ENCODE measurements at places on chromosomes 5 and 9. TPM values are rescaled to one million over a fixed set of nuclear protein-coding genes. Genes with fewer than 3 reads are reported as not detected.

The C7 gene
- 209 TPM for total RNA-seq

DNA sequence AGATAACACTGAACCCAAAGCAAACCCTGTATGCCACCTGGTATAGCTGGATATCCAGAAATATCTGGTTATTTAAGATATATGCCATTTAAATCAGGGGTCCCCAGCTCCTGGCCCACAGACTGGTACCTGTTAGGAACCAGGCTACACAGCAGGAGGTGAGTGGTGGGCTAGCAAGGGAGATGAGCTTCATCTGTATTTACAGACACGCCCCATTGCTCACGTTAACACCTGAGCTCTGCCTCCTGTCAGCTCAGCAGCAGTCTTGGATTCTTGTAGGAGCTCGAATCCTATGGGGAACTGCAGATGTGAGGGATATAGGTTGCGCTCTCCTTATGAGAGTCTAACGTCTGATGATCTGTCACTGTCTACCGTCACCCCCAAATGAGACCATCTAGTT is 646.6 kb downstream of the TLE4 start:
- DNase-seq = no peak

The PGM5 gene
- 173 TPM for total RNA-seq

DNA sequence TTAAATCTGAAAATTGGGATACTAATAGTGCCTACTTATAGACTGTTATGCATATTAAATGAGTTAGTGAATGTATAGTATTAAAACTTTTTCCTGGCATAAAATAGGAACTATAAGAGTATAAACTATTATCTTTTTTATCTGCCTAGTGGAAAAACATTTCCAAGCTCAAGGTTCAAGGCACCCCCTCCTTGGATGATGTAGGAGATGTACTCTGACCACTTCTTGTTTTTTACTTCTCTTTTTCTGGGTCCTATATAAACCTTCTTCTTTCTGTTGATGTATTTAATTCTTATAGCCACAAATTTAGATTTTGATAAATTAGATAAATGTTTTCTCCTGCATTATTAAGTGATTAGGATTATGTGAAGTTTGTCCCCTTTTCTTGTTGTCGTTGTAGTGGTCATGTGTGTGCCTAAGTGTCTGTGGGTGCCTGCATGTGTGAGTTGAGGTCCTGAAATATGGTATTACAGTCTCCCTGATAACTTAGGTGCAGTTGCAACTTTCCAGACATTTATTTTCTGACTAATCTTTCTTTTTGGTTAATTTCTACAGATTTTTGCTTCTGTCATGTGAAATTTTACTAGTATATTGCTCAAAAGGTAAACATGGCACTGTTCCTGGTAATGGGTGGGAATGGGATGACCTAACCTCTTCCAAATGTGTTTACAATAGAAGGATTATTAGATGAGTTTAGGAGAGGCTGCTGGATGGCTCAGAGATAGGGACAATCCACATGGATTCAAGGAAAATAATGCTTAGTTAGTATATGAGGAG is 160.8 kb upstream of the CDKN2B start:
- no peak for DNase-seq

All from ureter (tissue), 1 donor.